Stimulated activated CD8-positive, alpha-beta memory T cell treated with anti-CD3 and anti-CD28 coated beads, Interleukin-4, amount 100 ng/mL, for 1 hour (primary cell): ENCODE measurements at places on chromosomes 3 and 15.

DNA sequence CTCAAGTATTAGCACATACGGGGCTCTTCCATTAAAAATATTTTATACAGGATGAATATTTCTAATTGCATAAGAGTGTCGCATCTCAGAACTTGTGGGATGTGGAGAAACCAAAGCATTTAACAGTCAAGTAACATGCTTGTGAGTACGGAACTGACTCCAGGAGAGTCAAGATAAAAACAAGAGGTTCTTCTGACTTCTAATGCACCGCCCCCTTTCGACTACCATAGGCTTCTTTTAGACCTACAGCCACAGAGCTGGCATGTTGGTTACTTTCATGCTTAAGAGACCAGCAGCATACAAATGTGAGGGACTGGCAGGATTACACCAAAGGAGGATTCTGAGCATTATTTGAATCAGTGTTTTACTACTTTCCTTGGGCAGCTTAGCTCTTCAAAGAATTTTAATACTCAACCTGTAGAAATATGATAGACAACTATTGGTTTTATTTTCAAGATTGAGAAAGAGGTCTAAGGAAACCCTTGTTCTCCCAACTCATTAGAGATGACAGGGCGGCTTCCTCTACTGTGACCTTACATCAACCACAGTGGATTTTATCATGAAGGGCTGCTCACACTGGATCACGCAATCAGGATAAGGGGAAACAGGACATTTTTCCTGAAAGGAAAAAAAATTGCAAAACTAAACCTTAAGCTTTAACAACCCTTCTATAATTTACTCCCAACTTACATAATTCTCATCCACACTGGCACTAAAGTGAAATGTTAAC is 14.0 kb downstream of the ETV5 start:
- DNase-seq = no peak

- no peak for DNase-seq
These were observed 51.3 kb downstream of the GRM7 start for GRCh38 chr3:6912240-6912639.

- DNase-seq = no peak
These were observed 552.5 kb upstream of the NECTIN3 start for GRCh38 chr3:110519071-110519470.

- DNase-seq = no peak
These were observed 9.7 kb upstream of the LARP6 start for GRCh38 chr15:70863450-70864218.

DNA sequence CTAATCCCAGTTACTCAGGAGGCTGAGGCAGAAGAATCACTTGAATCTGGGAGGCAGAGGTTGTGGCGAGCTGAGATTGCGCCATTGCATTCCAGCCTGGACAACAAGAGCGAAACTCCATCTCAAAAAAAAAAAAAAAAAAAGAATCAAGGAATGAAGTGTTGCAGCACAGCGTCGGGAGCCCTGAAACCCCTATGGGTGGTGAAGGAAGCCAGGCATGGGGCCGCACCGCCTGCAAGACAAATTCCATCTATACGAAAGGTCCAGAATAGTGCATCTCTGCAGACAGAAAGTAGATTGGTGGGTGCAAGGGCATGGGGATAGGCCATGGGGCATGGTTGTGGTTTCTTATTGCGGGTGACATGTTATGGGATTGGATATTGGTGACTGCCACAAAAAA is 98.6 kb upstream of the PRR20G start:
- DNase-seq = no peak
